Right lobe of liver (tissue), 6 donors: ENCODE measurements at places on chromosomes 2 and 18. TPM values are rescaled to one million over a fixed set of nuclear protein-coding genes. Genes with fewer than 3 reads are reported as not detected.

TMEM178A gene
- total RNA-seq = 0.25 TPM

SERPINB12 gene
- total RNA-seq = not detected

ACVR1C gene
- 2.0 TPM for total RNA-seq

ELOA2 gene
- not detected for total RNA-seq

GRCh38 chr2:199977984-199978415 is 22.6 kb downstream of the MAIP1 start:
- DNase-seq = peak; percentile 60

DNA sequence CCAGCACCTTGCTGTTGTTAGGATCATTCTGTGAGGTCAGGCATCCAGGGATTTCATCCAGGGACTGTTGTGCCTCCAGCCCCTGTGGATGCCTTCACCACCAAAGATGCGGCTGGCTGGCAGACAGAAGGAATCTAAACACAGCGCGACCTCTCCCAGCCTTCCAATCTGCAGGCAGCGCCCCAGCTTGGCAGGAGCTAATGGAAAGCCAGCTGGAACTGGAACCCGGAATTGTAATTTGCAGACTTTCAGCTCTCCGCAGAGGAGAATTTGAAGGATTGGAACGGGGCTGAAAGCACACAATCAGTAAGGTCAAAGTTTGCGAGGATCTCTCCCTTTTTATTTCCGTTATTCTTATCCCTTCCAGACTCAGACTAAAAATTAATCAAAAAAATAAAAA is 127.8 kb downstream of the TRIB2 start:
- no peak for DNase-seq

DNA sequence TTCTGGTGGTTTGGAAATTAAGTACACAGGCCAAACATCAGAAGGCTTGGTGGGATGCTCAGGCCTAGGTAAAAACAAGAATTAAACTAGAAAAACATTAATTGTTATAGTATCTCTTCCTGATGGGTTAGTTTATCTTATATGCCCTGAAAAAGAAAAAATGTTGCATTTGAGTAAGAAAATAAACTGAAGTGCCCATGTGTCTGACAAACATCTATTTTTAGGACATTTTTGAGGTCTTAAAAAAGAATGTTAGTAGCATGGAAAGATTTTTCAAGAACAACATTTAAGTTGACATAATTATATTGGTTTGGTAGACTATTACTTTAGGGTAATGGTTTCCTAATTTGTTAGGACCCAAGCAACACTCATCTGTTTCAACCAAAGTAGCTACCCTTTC is 140.1 kb upstream of the RND3 start:
- DNase-seq = no peak

DNA sequence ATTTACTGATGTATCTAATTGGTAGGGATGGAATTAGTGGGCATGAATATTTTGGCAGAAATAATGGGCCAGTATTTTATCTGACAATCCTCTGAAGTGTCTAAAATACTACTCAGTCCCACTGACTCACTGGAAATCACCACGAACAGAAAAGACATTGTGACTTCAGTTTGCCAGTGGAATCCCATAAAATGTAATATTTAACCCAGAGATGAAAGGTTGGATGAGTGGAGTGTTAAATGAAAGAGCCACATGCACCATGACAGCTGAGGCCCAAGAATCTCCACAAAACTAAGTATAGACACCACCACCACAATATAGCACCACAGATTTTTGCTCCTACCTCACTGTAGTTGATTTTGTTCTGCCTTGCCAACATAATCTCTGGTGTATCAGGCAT is 103.9 kb downstream of the NEB start:
- DNase-seq = no peak

GRCh38 chr2:41709702-41710599 is 337.9 kb upstream of the PKDCC start:
- DNase-seq = no peak

DNA sequence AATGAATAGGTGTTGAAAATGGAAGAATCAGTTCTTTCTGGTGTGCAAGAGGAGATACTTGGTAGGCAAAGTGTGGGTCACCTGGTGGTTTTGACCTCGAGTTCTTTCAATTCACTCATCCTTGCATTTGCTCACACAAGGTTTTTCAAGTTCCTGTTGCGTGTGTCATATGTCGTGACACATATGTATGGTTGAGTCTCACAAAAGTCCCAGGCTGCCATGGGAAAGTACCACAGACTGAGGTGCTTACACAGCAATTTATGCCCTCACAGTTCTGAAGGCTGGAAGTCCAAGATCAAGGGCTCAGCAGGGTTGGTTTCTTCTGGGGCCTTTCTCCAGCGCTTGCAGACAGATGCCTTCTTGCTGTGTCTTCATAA is 64.4 kb downstream of the NCK2 start:
- DNase-seq = no peak

DNA sequence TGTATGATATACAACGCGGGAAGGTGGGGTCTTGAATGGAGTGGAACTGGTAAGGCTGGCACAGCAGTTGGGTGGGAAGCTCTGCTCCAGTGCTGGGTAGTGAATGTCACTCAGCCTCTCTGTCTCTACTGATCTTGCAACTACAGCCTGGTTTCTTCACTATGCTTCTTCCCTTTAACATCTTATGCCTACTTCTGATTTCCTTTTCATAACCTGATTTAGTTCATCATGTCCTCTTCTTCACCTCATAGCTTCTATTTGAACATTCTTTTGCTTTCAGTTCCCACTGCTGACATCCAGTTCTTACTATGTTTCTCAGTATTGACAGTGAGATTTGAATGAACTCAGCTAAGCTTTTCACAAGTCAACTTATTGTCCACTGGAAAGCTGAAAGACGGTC is 286.2 kb downstream of the ARL6IP6 start:
- no peak for DNase-seq

DNA sequence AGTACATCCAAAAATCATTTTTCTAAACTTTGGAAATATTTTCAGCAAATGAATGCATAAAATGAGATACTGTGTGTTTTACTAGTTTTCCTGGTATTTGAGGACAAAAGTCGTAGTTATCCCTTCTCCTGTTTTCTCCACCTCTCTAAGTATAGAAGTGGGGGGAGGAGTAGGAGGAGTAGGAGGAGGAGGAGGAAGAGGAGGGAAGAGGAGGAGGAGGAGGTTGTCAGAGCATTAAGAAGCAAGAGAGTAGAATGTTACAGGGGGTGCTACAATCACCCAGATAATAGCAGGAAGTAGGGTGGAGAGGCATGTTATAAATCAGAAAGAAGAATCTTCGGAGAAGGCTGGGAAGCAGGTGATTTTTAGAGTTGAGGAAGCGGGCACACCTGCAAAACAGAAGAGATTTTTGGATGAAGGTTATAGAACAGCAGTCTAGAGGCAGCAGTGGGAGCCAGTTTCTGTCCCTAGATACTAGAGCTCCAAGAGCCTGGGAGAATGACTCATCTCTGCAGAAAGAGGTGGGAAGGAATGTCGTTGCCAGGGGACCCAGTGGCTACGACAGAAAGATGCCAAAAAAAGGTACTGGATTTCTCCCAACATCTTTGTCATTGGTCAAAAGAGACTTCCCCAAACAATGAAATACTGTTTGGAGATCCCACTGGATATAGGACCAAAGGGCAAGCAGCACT is 44.2 kb upstream of the AQP4 start:
- DNase-seq = no peak

DNA sequence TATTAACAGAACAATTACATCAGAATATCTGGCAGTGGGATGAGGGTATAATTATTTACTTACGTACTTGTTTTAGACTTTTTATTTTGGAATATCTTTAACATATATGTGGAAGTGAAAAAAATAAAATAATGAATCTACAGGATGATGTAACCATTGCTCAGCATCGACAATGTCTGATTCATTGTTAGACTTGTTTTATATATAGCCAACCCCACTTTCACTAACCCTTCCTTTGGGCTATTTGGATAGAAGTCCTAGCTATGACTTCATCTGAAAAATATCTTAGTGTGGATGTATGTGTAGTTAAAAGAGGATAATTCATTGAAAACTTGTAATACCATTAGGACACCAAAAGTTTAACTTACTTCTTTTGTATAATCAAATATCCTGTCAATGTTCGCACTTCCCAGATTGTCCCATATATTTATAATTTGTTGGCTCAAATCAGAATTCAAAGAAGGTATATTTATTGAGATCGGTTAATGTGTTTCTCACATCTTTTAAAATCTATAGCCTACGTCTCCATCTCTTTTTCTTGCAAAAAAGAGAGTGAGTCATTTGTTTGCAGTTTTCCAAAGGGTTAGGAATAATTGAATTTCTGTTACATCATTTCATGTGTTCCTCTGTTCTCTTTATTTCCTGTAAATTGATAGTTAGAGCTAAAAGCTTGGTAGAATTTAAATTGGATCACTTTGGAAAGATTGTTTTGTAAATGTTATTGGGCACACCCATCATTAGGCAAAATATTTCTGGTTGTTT is 506.1 kb upstream of the FAM98A start:
- DNase-seq = no peak

DNA sequence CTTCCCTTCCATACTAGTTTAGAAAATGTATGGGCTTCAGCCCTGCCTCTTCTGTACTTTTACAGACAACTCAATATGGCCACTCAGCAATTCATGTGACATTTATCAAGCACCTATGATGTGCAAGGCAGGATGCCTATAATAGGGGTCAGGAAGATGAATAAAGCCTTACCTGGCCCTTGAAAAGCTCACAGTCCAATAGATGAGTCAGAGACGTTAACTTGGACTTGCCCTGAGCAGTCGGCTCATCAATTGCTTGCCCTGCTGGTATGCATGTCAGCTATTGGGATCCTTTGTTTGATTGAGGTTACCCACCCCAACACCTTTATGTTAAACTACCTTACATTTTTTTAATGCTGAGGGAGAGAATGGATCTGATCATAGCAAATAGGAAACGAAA is 116.1 kb downstream of the DNER start:
- no peak for DNase-seq

DNA sequence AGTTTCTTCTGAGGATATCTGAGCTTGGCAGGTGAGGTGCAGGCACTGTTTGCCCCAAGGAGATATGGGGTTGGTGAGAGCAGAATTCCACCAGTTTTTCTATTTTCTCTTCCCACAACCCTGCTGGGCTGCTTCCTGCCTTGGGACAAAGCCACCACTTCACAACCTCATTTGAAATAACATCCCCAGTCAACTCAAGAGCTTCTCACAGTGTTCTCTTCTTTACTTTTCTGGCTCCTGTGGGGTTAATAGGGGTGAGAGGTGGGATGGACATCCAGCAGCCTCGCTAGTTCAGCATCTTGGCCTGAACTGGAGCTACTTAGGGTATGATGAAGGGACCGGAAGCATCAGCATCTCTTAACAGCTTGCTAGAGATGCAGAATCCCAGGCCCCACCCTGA is 106.3 kb downstream of the SLC4A3 start:
- DNase-seq = no peak

- DNase-seq = no peak
These were observed 26.3 kb downstream of the CTIF start for GRCh38 chr18:48565105-48565504.

GRCh38 chr2:61367177-61367576 is 103.7 kb downstream of the USP34 start:
- no peak for DNase-seq

DNA sequence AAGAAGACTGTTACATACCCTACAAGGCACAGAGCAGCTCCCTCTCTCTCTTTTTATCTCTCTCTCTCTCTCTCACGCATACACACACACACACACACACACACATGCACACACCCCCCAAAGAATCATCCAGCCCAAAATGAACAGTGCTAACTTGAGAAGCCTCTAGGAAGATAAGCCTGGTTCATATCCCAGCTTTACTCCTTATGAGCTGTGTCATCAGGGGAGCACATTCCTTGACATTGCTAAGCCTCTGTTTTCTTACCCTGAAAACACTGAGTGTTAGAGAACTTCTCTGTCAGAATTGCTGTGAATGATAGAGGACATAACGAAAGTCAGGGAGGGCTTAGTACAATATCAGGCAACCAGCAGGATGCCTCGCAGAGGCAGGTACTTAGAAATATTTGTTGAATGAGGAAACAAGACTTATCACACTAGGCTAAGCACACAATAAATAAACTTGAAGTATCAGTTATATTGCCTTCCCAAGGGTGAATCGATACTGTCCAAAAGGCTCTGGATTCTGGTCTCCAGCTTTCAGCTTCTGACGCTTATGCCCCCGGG is 725.6 kb upstream of the ID2 start:
- DNase-seq = no peak

- DNase-seq = no peak
These were observed 41.3 kb downstream of the NGEF start for GRCh38 chr2:232971744-232972143.

DNA sequence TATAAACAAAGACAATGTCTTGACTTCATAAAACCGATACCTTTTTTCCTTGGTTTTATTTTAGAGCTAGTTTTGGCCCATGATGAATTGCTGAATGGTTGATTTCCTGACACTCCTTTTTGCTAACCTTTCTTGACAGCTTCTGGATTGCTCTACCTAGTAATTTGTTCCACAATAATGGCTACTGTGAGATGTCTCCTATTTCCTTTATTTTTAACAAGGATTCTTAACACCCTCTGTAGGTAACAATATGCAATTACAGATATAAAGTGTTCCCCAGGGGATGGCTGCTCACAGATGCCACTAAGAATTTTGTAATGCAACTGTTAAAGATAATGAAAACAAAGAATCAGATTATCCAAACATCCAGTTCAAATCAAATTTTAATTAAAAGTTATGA is 100.8 kb upstream of the ATP5MC3 start:
- DNase-seq = no peak

DNA sequence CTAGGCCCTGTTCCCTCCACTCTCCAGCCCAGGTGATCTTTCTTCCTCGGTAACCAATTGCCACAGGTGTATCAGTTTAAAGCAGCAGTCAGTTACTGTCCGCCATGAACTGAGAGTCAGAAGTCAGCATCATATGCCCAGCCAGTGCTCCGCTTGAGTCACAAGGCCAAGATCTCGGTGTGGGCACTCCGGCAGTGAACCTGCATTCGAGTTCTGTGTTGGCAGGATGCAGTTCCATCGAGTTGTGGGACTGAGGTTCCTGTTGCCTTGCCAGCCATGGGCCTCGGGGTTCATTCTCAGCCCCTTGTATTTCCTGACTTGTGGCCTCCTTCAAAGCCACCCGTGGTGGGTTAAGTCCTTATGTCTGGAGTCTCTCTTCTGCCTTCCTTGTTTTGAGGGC is 3.1 kb upstream of the TMEM185B start:
- no peak for DNase-seq

- DNase-seq = no peak
These were observed 254.4 kb downstream of the KCNE4 start for GRCh38 chr2:223306371-223306770.

- no peak for DNase-seq
These were observed 22.0 kb downstream of the SMAD7 start for GRCh38 chr18:48928787-48929186.

GRCh38 chr18:49023938-49024803 is 73.4 kb upstream of the SMAD7 start:
- no peak for DNase-seq

DNA sequence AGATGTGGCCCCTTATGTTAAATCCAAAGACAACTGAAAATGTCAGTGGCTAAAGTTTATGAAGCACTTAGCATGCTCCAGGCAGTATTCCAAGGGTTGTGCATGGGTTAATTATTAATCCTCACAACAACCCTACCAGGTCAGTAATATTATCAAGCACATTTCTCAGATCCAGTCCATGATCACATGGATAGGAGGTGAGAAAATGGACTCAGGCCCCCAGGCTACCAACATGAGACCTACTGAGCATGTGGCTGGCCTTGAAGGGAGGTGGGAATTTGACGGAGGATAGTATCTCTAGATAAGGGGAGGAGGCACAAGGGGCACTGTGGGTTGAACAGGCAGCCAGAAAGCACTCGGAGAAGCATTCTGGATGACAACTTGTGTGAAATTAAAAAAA is 412.0 kb downstream of the MEIS1 start:
- DNase-seq = no peak
